ENCODE measurements at places on chromosomes 1 and 21. TPM values are rescaled to one million over a fixed set of nuclear protein-coding genes. Genes with fewer than 3 reads are reported as not detected.

DNA sequence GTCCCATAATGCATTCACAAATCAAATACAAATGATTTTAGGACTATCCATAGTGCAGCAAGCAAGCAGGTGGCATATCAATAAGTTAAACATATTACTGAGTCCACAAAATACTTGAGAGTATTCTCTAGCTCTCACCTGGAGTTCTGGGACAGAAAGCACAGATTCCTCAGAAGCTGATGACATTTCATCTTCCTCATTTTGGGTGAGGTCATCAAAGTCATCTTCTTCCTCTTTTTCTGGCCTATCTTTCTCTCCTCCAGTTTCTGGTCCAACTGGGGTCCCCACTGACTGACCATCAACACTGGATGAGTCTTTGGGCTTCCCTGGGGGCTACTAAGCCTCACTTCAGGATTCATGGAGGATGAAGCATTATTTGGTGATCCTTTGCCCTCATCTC, 38.9 kb downstream of the YY1AP1 start:
- H3K36me3 ChIP-seq, result no peaks in the 10 kb centered on the region
- no peaks in the 10 kb centered on the region for H3K4me1 ChIP-seq
- H3K27me3 ChIP-seq, result peaks cover 3% of the 10 kb centered on the region
- H3K27ac ChIP-seq, result no peak overlapping the region
- no peak for DNase-seq

DNA sequence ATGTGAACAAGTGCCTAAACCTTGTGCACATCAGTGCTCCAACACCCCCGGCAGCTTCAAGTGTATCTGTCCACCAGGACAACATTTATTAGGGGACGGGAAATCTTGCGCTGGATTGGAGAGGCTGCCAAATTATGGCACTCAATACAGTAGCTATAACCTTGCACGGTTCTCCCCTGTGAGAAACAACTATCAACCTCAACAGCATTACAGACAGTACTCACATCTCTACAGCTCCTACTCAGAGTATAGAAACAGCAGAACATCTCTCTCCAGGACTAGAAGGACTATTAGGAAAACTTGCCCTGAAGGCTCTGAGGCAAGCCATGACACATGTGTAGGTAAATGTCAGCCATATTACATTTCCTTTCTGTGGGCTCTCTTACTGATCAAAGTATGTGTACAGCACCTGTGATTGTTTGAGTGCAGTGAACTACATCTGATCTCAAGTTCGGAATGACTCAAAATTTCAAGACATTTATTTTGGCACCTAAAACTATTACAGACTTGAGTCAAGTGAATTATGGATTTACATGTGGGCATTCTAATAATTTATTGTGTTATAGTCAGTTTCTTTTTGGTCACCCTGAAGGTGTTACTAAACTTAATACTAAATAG, 196.5 kb downstream of the TPR start:
- H3K27me3 ChIP-seq, result peaks cover 20% of the 10 kb centered on the region
- H3K27ac ChIP-seq, result no peak overlapping the region
- H3K4me3 ChIP-seq, result no peak overlapping the region
- H3K36me3 ChIP-seq, result no peaks in the 10 kb centered on the region
- no peaks in the 10 kb centered on the region for H3K4me1 ChIP-seq
- DNase-seq, result no peak

GRCh38 chr1:150995460-150995859, 11.2 kb downstream of the MINDY1 start:
- H3K27ac ChIP-seq, result no peak overlapping the region
- H3K4me3 ChIP-seq, result no peak overlapping the region
- H3K27me3 ChIP-seq, result no peaks in the 10 kb centered on the region
- H3K4me1 ChIP-seq, result peaks cover 8% of the 10 kb centered on the region

CYP4A22 gene
- not detected for total RNA-seq

ANGPTL7 gene
- not detected for total RNA-seq

GRCh38 chr1:89699451-89699986, 66.6 kb downstream of the LRRC8C start:
- no peaks in the 10 kb centered on the region for H3K27me3 ChIP-seq
- peaks cover 64% of the 10 kb centered on the region for H3K36me3 ChIP-seq
- peaks cover 89% of the 10 kb centered on the region for H3K4me1 ChIP-seq
- H3K4me3 ChIP-seq, result peak overlapping the region; percentile 56
- peak overlapping the region; percentile 90 for H3K27ac ChIP-seq

DNA sequence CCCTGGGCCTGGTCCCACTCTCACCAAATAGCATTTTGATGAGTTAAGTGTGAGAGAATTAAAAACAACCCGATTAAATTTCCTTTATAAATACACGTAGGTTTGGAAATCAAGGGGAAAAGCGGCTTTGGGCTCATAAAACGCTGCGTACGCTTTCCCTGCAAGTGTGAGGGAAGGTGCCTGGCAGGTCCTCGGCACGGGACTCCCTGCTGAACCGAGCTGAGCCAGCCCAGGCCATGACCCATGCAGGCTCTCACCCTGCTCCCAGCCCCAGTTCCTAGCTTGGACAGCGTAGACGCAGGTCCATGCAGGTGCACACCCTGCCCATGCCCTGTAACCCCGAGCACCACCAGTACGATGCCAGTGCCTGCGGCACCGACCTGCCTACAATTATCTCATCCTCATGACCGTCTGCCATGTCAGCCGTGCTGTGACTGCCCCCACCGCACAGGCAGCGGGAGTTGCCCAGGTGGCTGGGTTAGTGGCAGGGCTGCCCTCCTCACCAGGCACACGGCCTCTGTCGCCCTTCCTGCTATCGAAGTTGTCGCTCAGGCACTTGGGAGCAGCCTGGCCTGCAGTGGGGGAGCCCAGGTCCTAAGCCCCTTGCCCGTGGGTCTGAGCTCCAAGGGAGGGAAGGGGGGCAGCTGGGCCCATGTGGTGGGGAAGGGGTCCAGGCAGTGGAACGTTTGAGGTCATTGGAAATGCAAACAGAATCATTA, 41.0 kb upstream of the ACTRT2 start:
- no peaks in the 10 kb centered on the region for H3K4me1 ChIP-seq
- no peak overlapping the region for H3K4me3 ChIP-seq
- no peak overlapping the region for H3K27ac ChIP-seq

DNA sequence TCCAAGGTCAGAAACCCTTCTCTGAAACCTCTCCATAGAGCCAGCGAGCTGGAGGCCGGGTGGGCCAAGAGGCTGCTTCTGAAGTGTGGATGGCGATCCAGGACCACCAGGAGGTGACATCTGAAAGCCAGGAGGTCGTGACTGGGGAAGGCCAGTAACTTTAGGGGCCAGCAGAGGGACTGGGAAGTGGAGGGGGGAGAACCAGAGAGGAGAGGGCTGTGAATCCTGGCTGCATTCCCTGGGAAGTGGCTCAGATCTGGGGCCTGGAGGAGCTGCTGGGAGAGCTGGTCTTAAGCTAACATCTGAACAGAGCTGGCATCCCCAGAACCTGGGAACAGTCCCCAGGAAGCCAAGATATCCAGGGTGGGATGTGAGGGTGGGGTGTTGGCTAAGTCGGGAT, 11.3 kb upstream of the EPHA8 start:
- DNase-seq, result no peak
- no peaks in the 10 kb centered on the region for H3K36me3 ChIP-seq
- H3K27me3 ChIP-seq, result peaks cover 31% of the 10 kb centered on the region
- peaks cover 5% of the 10 kb centered on the region for H3K4me1 ChIP-seq
- no peak overlapping the region for H3K27ac ChIP-seq
- no peak overlapping the region for H3K4me3 ChIP-seq

- H3K36me3 ChIP-seq, result no peaks in the 10 kb centered on the region
- no peak overlapping the region for H3K4me3 ChIP-seq
- H3K27ac ChIP-seq, result no peak overlapping the region
- H3K4me1 ChIP-seq, result no peaks in the 10 kb centered on the region
- no peak for DNase-seq
Measured at GRCh38 chr1:13930151-13930550, 230.2 kb downstream of the PRDM2 start.

BSDC1 gene
- 48.8 TPM for total RNA-seq

DNA sequence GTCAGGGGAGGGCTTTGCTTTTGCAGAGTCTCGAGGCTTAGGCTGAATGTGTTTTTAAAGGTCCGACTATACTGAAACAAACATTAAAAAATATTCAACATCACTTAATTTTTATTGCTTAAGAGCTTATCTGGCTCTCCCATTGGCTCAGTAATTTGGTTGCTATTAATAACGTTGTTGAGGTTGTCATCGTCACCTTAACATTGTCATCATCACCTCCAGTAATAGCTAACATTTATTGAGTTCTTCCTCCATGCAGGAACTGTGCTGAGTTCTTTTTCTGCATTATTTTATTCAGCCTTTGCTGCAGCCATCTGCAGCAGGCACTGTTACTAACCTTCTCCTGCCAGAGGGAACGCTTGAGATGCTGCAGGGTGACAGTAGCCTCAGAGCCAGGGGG, 40.1 kb downstream of the ADARB1 start:
- DNase-seq, result no peak
- H3K4me1 ChIP-seq, result peaks cover 55% of the 10 kb centered on the region
- H3K27ac ChIP-seq, result no peak overlapping the region
- peaks cover 2% of the 10 kb centered on the region for H3K27me3 ChIP-seq

AMY1A gene
- total RNA-seq, result not detected

DNA sequence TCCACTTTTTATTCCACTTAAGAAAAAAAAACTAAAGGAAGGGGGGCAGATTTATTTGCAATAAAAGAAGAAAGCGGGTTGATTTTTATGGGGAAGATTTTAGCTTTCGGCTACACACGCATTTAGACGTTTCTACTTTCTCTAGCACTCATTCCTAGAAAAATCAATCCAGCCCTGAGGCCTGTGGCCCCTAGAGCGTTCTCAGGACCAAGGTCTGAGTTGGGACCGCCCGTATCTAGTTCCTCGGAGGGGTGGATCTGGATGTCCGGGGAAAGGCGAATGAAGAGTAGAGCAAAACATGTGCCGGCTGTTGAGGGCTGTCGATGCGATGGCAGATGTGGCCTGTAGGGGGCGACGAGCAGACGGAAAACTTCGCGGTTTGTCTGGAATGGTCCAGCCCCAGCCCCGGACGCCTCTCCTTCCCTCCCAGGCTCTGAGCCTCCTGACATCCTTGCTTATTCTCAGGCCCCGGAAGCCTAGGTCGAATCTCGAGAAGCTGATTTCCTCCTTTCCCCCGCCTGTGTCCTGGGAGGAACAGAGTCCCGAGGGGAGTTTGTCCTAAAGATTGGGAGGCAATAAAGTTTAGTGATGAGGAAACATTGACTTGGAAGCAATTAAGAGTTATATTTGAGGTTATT, 5.2 kb downstream of the FOXD3 start:
- peak overlapping the region; percentile 72 for H3K27ac ChIP-seq
- peaks cover 17% of the 10 kb centered on the region for H3K4me1 ChIP-seq
- peaks cover 78% of the 10 kb centered on the region for H3K27me3 ChIP-seq

DNA sequence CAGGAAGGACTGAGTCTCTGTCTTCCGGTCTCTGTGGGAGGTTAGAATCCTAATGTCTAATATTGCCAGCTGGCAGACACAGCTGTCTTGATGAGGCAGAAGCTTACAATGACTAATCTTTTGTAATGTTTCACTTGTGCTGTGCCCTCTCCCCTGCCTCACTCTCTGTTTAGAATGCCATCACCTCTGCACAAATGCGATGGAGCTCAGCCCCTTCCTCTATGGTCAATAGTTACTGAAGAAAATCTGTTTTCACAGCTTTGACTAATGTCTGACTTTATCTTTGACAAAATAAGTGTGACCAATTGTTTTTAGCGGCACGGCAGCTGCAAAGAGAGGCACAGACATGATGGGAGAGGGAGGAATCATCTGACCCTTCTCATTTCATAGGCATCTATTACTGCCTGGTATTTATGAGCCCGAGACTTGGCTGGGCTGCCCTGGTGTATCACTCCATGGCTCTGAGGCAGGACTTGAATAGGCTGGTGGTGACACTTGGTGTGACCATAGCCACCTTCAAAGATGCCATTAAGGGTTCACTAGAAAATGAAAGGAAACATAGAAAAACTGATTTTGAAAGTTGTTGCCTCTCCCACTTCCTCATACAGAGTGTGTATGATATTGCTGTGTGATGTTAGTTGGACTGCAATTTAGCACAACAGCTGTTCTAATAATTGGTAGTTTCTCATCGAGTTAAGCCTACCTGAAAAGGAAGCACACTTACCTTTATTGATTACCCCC, 163.2 kb upstream of the NBPF11 start:
- DNase-seq, result no peak
- no peak overlapping the region for H3K27ac ChIP-seq
- no peak overlapping the region for H3K4me3 ChIP-seq
- H3K27me3 ChIP-seq, result peaks cover 51% of the 10 kb centered on the region
- H3K4me1 ChIP-seq, result peaks cover 47% of the 10 kb centered on the region

DNA sequence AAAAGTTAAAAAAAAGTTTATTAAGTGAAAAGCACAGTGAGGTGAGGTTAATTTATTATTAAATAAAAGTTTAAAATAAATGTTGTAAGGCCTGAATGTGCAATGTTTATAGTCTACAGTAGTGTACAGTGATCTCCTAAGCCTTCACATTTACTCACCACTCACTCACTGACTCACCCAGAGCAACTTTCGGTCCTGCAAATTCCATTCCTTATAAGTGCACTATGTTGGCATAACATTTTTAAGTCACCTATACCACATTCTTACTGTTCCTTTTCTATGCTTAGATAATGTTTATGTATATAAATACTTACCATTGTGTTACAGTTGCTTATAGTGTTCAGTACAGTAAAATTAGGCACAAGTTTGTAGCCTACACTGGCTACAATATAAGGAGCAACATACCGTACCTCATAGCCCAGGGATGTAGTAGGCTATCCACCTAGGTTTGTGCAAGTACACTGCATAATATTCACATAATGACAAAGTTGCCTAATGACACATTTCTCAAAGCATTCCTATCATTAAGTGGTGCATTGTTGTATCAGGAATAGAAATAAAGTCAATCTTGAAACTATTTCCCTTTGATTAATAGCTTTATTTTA, 426.5 kb upstream of the BRINP3 start:
- DNase-seq, result no peak
- no peak overlapping the region for H3K27ac ChIP-seq
- H3K36me3 ChIP-seq, result no peaks in the 10 kb centered on the region
- no peaks in the 10 kb centered on the region for H3K27me3 ChIP-seq

DNA sequence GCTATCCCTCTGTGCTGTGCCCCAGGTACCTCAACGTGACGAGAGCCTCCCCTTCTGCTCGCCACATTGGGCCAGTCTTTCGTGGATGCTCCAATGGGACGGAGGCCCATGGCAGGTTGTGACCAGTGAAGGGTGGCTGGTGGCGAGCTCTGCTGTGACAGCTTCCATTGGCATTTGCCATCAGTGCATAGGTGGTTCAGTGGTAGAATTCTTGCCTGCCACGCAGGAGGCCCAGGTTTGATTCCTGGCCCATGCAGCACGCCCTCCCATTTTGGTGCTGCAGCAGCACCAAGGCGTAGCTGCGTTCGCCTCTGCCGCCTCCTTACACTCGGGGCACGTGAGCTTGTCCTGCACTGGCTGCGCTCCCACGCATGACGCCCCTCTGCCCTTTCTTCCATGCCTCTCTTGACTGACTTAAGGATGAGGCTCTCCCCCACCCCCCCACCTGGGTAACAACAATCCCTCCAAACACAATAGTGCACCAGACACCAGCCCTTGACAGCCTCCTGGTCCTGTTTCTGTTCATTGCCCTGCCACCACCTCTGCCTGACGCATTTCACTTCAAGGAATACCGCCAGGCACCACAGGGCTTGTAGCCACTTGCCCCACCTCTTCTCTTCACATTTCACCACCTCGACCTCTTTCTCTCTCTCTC, 24.7 kb upstream of the FCGR2A start:
- no peak overlapping the region for H3K4me3 ChIP-seq
- peaks cover 15% of the 10 kb centered on the region for H3K27me3 ChIP-seq
- H3K36me3 ChIP-seq, result no peaks in the 10 kb centered on the region
- H3K4me1 ChIP-seq, result no peaks in the 10 kb centered on the region
- no peak for DNase-seq
- no peak overlapping the region for H3K27ac ChIP-seq
